Ammon's horn (tissue), 1 donor: ENCODE measurements at places on chromosomes 3 and 15.

- peak; percentile 76 for DNase-seq
Observed at GRCh38 chr3:54951405-54951804, 23.5 kb upstream of the LRTM1 start.

- DNase-seq, result no peak
Observed at GRCh38 chr15:25727867-25728600, 135.1 kb downstream of the ATP10A start.

DNA sequence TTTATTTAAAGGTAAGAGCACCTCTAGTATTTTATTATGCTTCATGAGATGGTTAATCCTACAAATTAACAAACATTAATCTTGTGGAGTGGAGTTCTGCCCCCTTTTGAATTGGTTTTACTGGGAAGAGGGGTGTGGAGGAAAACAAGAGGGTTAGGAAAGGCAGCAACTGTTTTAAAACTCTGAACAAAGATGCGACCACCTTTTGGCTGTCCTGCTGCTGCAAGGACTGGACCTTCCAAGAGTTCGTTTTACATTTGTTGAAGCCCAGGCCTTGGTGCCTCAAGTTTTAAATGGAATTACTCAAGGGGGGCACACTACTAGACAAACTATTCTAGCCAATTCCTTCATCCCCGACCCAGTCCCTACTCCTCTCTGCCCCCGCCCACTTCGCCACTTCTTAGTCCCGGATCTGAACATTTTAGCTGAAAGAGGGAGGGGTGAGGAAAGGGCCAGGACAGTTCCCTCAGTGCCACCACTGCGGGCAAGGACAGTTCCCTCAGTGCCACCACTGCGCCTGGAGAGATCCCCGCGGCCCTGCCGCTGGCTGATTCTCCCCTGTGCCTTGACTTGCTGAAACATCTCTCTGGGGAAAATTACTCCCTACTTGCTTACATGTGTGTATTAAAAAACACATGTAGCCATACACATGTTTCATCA is 11.2 kb downstream of the SOX2 start:
- no peak for DNase-seq

- DNase-seq, result no peak
Observed at GRCh38 chr3:48018841-48019240, 2.6 kb upstream of the MAP4 start.

DNA sequence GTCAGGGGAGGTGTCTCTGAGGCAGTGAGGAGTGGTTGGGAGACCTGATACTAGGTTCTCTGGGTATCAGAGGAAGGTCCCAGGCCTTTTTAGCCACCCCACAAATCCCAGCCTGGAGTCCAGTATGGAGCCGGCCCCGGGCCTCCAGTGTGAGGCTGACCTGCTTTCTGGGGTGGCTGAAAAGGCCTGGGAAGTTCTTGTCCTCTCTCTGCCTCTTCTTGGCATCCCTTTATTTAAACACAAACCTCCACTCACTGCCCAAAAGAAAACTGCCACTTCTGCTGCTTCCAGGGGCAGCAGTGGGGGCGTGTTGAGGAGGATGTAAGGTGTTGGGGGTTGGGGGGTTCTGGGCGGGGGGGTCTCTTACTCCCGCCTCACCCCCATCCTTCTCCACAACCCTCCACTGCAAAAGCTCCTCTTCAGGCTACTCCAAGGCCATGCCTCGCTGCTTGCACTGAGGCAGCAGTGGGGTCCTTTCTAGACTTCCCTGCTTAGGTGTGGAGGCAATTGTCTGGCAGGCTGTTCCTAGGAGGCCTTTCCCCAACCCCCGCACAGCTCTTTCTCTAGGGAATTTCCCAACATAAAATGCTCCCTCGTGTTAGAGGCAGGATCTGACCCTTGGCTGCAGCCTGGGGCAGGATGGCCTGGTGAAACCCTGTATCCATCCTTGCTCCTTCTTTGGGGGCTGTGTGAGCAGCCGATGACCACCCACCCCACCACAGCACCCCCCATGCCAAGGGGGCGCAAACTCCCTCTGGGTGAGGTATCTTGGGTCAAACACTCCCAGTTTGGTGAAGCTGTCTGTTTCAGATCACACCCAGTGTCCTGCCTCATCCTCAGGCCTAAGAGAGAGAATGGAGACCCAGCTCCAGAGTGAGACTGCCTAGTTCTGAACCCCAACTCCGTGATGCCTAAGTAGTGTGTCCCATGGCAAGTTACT is 12.1 kb upstream of the RAD18 start:
- no peak for DNase-seq

DNA sequence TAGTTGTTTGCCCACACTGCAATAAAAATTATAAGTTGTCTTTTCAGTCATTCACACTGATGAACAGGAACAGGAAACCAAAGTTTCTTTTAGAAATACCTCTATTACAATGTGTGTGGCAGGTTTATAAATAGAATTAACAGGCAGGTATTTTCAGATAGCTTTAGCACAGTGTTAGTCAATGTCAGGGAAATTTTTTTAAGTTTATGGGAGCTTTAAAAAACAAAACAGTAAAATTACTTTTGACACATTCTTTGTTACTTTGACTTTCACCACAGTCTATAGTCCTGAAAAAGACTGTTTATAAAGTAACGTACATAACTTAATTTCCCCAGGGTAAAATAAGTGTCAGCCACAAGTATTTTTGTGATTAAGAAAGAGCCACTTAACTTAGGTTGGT is 38.1 kb downstream of the SERPINI1 start:
- DNase-seq, result no peak

GRCh38 chr3:126555795-126556636 is 2.7 kb downstream of the C3orf22 start:
- DNase-seq, result no peak

DNA sequence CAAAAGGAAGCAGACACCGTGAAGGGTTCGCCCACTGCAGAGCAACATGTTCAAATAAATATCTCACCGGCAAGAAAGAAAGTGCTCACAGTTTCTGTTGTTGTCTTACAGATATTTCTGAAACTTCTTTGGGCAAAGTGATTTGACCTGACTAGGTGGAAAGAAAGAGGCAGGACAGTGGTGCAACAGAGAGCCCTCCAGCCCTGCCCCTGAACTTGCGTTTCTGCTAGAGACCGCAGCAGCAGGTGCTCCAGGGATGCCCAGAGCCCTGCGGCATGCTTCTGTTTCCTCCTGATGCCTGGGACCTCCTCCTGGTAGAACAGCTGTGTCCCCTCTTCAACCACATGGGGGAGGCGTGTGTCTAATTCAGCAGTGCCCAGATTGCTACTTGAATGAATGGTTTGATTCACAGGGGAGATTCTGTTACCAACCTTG is 123.4 kb downstream of the ATP10A start:
- DNase-seq, result peak; percentile 52

DNA sequence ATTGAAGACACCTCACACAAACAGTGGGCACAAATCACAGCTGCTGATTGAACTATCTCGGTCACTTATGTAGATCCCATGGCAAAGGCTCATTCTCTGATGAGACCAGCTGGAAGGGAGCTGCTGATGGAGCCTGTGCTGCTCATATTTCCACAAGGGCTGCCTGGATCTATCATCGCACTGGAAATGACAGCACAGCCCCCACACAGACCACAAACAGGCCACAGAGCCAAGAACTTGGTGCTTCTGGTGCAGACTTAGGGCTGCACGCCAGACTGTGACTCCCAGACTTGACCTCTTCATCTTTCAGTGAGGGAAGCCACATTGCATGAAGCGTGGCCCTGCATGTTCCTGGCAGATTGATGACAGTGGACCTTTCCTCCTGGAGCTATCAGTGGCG is 197.6 kb downstream of the MINAR1 start:
- no peak for DNase-seq

DNA sequence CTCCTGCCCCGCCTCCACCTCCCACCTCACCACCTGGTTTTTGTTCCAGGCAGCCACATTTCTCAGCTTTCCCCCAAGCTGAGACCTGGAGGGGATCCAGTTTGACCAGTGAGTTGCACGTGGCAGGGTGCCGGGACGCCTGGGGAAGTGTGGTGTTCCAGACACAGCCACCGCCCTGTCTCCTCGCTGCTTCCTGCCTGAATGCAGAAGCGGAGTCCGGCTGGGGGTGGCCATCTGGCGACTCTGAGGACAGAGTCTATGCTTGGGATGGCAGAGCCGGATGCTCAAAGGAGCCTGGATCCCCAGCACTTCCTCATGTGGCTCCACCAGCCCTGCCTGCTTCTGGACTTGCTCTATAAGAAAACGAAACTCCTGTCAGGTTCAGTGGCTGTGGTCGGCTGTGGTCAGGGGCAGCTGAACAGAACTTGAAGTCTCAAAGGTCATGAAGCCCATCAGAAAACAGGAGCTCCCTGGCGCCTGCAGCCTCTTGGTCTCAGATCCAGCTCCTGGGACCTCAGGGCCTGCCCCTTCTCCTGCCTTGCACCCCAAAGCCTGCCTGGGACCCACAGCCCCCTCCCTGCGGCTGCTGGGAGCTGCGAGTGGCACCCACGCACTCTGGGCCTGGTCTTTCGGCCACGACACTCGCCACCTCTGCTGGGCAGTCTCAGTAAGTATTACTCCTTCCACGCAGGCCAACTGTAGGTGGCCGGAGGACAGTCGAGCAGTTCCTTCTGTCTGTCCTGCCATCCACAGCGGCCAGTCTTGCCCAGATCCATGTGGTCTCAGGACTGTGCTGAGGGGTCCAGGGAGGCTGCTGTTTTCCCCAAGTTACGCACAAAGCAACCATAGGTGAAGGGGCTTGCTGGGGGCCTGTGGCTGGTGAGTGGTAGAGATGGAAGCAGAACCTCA is 112.8 kb upstream of the MEF2A start:
- DNase-seq, result peak; percentile 82

- no peak for DNase-seq
Observed at GRCh38 chr3:12759693-12760565, 870 bp upstream of the TMEM40 start.

DNA sequence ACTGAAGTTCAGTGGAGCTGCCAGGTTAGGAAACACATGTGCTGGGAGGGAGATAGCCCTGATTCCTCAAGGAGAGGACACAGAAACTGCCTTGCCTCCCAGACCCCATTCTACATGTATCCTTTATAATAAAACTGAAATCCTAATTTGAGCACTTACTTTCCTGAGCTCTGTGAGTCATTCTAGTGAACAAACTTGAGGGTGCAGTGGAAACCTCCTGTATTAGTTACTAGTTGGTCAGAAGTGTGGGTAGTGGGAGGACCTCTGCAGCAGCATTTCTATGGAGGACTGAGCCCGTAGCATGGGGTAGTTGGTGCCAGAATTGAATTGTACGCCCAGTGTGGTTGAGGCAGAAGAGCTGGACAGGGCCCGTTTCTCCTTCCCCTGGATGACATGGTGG is 23.9 kb downstream of the ATP1B3 start:
- no peak for DNase-seq

- DNase-seq, result no peak
Observed at GRCh38 chr3:159210336-159210735, 408.5 kb downstream of the MFSD1 start.

GRCh38 chr15:62672268-62672667 is 370.3 kb upstream of the TPM1 start:
- DNase-seq, result no peak

DNA sequence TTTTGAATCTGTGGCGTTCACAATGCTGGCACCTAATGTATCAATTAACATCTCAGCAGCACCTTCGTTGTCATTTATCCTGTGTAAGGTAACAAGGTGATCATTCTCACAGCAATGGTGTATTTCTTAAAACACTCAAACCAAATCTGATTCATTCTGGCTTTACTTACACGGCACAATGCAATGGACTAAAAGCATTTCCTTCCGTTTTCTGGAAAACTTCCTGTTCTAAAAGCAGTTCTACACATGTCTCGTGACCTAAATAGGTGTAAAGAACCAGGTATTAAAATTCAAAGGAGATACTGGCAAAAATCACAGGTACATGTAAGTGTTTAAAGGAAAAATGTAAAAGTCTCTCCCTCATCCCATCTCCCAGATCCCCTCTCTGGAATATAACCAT is 77.8 kb downstream of the BTD start:
- DNase-seq, result no peak

GRCh38 chr15:96585484-96586386 is 255.2 kb downstream of the NR2F2 start:
- DNase-seq, result no peak

GRCh38 chr3:191592105-191592504 is 131.1 kb downstream of the PYDC2 start:
- no peak for DNase-seq

- no peak for DNase-seq
Observed at GRCh38 chr15:40825661-40826422, 2.7 kb downstream of the PPP1R14D start.

DNA sequence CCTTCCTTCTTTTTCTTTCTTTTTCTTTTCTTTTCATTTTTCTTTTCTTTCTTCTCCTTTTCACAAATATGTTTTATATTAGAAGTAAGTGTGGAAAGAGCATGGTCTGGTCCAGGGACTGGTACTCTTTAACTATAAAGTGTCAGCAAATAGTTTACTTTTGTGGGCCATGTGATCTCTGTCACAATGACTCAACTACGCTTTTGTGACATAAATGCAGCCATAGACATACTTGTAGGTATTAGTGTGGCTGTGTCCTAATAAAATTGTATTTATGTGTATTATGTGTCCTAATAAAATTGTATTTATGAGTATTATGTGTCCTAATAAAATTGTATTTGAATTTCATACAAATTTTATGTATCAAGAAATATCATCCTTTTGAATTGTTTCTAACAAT is 749.1 kb upstream of the ARPP21 start:
- DNase-seq, result no peak

DNA sequence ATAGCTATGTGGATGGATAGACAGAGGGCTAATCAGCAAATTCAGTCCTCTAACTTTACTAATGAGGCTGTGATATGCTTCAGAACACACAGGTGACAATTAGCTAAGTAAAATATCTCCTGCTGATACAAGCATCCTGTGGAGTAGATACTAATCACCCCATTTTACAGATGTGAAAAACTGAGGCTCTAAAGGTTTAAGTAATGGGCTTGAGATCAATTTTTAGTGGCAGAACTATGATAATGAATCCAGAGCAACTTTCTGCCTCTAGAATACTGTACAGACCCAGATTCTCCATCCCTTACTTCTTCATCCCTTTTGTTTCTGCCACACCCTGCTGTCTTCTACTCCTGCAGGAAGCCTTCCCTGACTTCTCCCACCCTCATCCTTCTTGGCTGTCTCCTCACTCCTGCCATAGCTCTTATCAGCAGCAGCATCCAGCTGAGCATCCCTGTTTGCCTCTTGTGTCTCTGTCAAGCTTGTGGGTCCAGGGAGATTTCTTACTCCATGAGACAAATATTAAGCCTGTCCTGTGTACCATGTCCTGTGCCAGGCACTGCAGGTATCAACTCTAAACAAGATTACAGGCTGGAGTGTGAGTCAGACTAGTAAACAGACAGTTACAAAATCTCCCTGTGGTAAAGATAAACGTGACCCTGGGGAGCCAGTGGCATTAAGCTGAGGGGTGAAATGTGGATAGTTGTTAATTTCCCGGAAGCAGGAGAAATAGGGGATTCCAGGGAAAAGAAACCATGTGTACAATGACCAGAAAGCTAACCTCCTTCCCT is 39.2 kb downstream of the SLC6A11 start:
- no peak for DNase-seq

- DNase-seq, result no peak
Observed at GRCh38 chr15:58994906-58995453, 7.5 kb downstream of the RNF111 start.
